ENCODE measurements at places on chromosomes 12 and 14.

GRCh38 chr12:58105225-58106119 lies 164.1 kb downstream of the ATP23 start:
- no peak for DNase-seq

GRCh38 chr14:33925235-33925634 lies 25.6 kb downstream of the EGLN3 start:
- peak; percentile 20 for DNase-seq

- no peak for DNase-seq
Observed at GRCh38 chr12:120055231-120056000, 61.1 kb downstream of the RAB35 start.

GRCh38 chr14:98210045-98210672 lies 1061.8 kb downstream of the BCL11B start:
- DNase-seq, result peak; percentile 3

DNA sequence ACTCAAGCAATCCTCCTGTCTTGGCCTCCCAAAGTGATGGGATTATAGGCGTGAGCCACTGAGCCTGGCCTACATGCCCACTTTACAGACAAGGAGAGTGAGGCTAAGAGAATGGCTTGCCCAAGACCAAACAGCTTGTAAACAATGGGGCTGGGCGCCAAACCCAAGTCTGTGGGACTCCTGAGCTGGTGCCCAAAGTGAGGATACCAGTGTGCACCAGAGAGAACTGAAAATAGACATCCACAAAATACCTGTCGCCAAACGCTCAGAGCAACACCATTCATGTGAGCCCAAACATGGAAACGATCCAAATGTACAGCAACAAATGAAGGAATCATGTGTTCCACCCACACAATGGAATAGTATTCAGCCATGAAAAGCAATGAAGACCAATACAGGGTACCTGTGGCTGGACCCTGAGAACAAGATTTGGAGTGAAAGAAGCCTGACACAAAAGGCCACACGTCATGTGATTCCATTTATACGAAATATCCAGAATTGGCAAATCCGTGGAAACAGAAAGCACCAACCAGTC lies 38.2 kb downstream of the CCNK start:
- DNase-seq, result no peak

DNA sequence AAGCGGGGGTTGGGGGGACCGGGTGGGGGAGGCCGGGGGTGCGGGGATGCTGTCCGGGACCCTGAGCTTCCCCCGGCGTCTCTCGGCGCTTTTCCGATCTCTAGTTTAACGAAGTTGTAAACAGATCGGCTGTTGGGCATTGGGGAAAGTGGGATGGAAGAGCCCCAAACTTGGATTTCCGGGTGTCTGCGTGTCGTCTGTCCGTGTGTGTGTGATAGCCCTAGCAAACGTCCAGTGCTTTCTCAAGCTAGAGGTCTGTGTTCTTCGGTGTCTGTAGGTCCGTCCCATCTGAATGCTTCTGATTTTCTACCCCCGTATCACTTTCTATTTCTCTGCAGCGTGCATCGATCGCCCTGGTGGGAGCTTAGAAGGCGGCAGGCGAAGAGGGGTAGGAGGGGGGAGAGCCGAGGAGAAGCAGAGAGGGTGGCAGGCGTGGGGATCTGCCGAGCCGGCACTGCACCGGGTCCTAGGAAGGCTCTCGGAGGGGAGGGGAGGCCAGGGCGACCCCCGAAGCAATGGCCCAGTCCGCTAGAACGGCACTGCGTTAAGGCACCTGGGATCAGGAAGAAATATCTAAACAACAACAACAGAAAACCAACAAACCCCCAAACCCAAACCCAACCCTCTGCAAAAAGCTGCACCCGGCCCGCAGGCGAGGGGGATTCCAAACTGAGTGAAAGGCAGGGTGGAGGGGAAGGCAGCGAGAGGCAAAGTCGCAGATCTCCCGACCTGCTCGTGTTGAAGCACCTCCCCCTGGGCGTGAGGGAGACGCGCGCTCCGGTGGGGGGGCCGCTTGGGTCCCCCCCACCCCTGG lies 1.0 kb downstream of the KCNA1 start:
- no peak for DNase-seq

- DNase-seq, result no peak
Observed at GRCh38 chr12:67358781-67359338, 89.7 kb downstream of the CAND1 start.

GRCh38 chr14:101903111-101903561 lies 61.2 kb upstream of the DYNC1H1 start:
- DNase-seq, result no peak

GRCh38 chr12:120972870-120973543 lies 5.3 kb upstream of the HNF1A start:
- no peak for DNase-seq

DNA sequence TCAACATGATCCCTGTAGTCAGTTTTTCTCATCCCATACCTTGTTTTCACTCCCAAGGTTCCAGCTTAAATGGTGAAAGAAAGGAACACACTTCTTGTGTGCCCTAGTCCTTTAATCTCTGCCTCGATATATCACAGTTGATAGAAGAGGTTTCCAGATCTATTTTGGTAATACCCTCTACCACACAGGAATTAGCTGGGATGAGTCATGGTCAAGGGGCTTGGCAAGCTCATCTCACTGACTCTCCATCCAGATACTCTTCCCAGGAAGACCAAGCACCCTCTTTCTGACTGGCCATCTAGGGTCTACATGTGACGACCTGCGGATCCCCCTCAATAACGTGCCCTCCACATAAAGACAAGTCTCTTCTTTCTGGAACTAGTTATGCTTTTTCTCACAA lies 277.9 kb downstream of the ITPR2 start:
- DNase-seq, result no peak

DNA sequence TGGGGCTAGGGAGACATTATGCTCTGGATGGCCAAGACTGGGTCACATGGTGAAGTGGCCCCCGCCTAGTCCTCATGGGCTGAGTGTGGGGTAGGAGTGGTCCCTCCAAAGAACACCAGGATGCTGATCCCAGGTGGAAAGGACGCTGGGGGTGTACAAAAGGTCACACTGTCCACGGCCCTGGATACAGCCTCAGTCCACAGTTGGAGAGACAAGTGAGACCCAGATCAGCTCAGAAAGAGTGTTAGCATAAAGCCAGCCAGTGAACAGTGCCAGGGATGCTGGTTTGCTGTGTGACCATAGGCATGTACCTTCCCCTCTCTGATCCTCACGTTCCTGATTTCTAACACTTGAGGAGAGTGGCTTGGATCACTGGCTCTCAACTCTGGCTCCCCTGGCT lies 13.4 kb upstream of the OAS2 start:
- DNase-seq, result no peak

DNA sequence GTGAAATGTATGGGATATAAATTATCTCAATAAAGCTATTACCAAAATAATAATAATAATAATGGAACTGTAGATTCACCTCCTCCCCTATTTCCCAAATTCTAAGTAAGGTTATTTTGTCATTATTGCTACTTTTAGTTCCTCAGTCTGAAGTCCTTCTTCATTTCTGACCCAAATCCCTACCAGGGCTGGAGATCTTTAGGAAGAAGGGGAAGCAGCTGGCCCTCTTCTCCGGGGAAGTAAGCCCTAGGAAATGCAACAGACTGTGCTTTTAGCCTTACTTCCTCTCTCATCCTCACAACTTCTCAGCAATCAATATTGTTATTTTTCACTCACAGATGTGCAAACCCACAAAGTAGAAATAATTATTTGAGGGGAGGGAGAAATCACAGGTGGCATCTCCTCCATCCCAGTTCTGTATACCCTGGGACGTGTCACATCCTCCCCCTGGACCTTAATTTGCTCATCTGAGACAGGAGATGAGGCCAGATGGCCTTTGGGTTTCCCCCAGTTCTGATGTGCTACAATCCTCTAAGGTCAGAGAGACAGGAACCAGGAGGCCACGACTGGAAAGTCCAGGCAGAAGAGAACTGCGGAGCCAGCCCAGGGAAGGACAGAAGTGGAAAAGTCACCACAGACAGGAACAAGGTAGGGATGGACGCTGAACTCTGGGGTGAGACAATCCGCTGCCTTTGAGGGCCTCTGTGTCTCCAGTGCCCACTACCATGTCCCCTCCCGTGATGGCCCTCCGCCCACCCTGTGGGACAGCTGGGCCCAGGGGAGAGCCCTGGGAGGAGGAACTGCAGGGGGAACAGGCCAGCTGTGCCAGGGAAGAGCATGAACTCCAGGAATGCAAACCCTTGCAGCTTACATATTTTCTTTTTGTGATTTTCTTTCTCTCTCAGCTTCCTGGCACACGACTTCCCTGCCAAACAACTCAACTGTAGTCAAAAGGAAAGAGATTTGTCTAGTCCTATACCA lies 10.6 kb upstream of the TNFRSF1A start:
- DNase-seq, result no peak

GRCh38 chr12:64544371-64545080 lies 65.8 kb upstream of the RASSF3 start:
- DNase-seq, result no peak

DNA sequence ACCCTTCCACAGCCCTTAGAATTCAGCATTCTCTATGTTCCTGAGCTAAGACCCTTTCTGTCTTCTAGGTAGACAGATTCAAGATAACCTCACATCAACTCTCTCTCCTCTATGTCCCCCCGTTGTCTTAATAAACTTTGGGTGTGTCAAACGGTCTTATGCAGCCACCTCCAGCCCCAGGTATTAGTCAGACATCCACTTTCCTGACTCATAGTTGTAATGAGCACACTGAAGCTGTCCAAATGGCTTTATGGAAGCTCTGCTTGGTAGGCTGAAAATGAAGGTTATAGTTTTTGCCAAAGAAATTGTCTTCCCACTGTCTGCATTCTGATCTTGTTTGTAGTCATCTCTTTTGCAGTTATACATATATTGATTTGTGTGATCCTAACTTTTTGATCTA lies 482.0 kb downstream of the RMST start:
- DNase-seq, result no peak

- DNase-seq, result no peak
Observed at GRCh38 chr14:70873627-70874026, 33.6 kb upstream of the PCNX1 start.

DNA sequence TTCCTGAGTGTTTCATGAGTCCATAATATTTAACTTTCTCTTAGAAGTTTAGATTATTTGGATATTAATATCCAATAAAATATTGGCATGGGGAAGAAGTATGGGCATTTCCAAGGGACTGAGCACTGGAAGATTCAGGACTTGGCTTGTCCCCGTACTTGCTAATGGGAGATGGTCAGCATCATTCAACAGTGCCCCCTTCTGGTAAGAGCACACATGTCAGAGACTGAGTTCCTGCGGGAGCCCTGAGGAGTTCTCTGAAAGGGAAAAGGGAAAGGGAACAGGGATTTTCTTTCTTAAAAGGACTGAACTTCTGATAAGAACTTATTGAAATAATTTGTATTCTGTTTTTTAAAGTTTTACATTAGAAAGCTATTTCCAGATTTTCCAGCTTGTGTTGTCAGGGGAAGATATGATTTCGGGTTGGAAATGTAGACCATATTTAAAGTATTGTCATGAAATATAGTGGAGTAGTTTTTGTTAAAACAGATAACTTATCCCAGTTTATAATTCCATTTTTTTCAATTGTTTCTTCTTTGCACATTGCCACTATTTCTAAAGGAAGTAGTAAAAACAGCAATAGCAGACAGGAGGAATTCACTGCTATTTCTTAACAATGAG lies 59.8 kb upstream of the C12orf71 start:
- peak; percentile 74 for DNase-seq

DNA sequence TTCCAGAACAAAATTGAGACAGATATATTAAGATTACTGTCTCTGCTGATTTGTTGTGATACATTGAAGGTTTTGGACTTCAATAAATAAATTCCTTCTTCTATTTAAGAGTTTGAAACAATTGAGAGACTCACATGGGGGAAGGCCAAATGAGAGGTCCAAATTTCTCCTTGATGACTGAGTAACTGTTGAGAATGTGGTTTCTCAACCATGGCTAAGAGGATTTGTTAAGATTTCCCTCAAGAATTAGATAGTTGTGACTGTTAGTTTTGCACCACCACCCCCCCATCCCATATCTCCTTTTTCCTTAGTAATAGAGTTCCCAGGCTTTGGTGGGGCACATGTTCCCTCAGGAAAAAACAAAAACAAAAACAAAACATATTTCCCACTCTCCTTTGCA lies 47.7 kb upstream of the IGF1 start:
- no peak for DNase-seq

GRCh38 chr12:110640275-110641025 lies 26.5 kb downstream of the TCTN1 start:
- no peak for DNase-seq

DNA sequence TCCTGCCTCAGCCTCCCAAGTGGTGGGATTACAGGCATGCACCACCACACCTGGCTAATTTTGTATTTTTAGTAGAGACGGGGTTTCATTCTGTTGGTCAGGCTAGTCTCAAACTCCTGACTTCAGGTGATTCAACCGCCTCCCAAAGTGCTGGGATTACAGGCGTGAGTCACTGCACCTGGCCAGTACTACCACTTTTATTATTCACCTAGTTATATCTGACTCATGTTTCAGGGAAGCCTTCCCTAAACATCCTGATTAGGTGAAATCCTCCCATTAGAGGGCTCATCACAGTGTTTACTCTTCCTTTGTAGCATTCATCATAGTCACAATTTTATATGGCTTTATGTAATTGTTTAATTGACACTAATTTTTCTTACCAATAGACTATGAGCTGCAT lies 295.3 kb upstream of the SOX5 start:
- DNase-seq, result no peak

DNA sequence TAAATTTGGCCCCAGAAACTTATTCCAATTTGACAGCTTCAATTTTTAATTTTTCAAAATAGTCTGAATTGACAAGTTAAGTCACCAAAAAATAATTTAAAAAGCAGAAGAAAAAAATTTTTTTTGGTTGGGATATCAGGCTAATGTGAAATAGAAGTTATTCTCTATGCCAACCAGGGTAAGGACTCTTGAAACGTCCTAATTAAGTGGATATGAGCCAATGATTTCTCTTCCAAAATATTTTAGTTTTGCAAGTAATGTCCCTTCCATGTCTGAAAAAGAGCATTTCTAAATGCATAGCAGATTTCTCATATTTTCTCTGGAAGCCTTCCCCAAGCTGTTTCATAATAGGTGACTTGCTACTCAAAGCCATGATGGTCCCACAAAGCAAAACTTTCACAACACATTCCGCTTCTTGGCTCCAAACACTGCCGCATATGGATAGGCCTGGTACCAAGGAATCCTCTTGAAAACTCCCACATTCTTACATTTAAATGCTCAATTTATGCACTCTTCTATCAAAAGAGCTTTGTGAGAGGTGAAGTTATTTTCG lies 65.1 kb downstream of the SIX6 start:
- DNase-seq, result no peak

DNA sequence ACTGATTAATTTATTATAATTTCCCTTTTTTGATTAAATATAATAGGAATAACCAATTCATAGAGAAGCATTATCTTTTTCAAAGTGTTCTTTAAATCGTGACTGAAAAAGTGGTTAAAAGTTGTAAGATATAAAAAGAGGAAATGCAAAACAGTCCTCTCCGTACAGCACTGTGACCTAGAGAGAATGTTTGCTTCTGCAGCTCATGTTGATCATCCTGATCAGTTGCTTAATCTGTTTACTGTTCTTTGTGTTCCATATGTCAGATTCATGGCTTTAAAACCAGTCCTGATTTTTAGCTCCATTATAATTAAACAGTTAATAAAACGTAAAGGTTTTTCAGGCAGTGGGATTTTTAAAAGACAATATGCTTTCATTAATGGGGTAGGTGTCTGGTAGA lies 4.7 kb downstream of the TTC8 start:
- no peak for DNase-seq

Measured in SK-N-DZ (cell line).